ENCODE measurements at places on chromosomes 1 and 21. TPM values are rescaled to one million over a fixed set of nuclear protein-coding genes. Genes with fewer than 3 reads are reported as not detected.

- no peak overlapping the region for H3K27ac ChIP-seq
- H3K4me3 ChIP-seq: no peak overlapping the region
- H3K36me3 ChIP-seq: no peaks in the 10 kb centered on the region
Measured at GRCh38 chr1:69290291-69290690, 277.4 kb upstream of the LRRC7 start.

PKP1 gene
- total RNA-seq: 0.44 TPM

- peaks cover 28% of the 10 kb centered on the region for H3K27me3 ChIP-seq
- H3K27ac ChIP-seq: no peak overlapping the region
- H3K4me3 ChIP-seq: peak overlapping the region; percentile 84
- no peaks in the 10 kb centered on the region for H3K36me3 ChIP-seq
- peak; percentile 87 for DNase-seq
- no peaks in the 10 kb centered on the region for H3K4me1 ChIP-seq
Measured at GRCh38 chr1:107964336-107965109, 457 bp downstream of the VAV3 start.

GRCh38 chr1:162133566-162133965 is 64.1 kb downstream of the NOS1AP start:
- peaks cover 23% of the 10 kb centered on the region for H3K4me1 ChIP-seq
- peaks cover 6% of the 10 kb centered on the region for H3K27me3 ChIP-seq
- no peak overlapping the region for H3K4me3 ChIP-seq
- no peak overlapping the region for H3K27ac ChIP-seq
- no peaks in the 10 kb centered on the region for H3K36me3 ChIP-seq

FCRLA gene
- total RNA-seq: not detected

GRCh38 chr1:246632281-246633168 is 66.3 kb downstream of the CNST start:
- H3K4me1 ChIP-seq: no peaks in the 10 kb centered on the region
- H3K36me3 ChIP-seq: peaks cover 13% of the 10 kb centered on the region
- H3K4me3 ChIP-seq: no peak overlapping the region
- no peaks in the 10 kb centered on the region for H3K27me3 ChIP-seq

- H3K4me1 ChIP-seq: no peaks in the 10 kb centered on the region
- H3K36me3 ChIP-seq: no peaks in the 10 kb centered on the region
- no peaks in the 10 kb centered on the region for H3K27me3 ChIP-seq
- no peak overlapping the region for H3K4me3 ChIP-seq
- no peak for DNase-seq
Measured at GRCh38 chr1:5338466-5338865, 653.8 kb downstream of the NPHP4 start.

- H3K27me3 ChIP-seq: no peaks in the 10 kb centered on the region
- DNase-seq: no peak
- H3K27ac ChIP-seq: no peak overlapping the region
- no peak overlapping the region for H3K4me3 ChIP-seq
- H3K4me1 ChIP-seq: no peaks in the 10 kb centered on the region
Measured at GRCh38 chr1:20071416-20071815, 1.4 kb downstream of the PLA2G5 start.

DNA sequence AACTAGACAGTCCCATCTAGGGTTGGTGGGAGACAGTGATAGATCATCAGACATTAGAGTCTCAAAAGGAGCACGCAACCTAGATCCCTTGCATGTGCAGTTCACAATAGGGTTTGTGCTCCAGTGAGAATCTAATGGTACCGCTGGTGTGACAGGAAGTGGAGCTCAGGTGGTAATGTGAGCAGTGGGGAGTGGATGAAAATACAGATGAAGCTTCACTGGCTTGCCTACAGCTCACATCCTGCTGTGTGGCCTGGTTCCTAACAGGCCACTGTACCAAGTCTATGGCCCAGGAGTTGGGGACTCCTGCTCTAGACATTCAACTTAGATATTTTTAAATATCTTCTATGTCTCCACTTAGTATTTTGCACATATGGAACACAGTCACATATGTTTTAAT is 231.1 kb upstream of the NRIP1 start:
- no peaks in the 10 kb centered on the region for H3K36me3 ChIP-seq
- H3K27ac ChIP-seq: no peak overlapping the region
- peaks cover 10% of the 10 kb centered on the region for H3K4me1 ChIP-seq

GRCh38 chr1:10721381-10722321 is 74.8 kb downstream of the CASZ1 start:
- no peaks in the 10 kb centered on the region for H3K36me3 ChIP-seq
- peak; percentile 77 for DNase-seq
- H3K4me3 ChIP-seq: no peak overlapping the region
- H3K27ac ChIP-seq: no peak overlapping the region

DNA sequence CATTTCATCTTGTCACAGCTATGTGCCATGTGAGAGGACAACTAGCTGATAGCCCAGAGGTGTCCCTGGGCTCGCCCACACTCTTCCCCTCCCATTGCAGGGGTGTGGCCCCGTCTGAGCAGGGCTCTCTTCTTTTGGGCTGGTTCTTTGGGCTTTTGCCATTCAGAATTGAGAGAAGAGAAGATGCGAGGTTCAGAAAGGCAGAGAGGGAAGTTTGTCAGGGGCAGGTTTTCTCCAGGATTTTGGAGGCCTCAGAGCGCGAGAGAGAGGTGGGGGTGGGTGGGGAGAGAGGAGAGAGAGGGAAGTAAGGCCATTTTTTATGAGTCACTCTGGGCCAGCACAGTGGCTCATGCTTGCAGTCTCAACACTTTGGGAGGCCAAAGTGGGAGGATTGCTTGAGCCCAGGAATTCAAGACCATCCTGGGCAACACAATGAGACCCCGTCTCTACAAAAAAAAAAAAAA is 5.2 kb downstream of the IFI6 start:
- no peaks in the 10 kb centered on the region for H3K36me3 ChIP-seq
- H3K4me3 ChIP-seq: no peak overlapping the region
- peaks cover 10% of the 10 kb centered on the region for H3K27me3 ChIP-seq
- DNase-seq: no peak
- H3K27ac ChIP-seq: no peak overlapping the region

DNA sequence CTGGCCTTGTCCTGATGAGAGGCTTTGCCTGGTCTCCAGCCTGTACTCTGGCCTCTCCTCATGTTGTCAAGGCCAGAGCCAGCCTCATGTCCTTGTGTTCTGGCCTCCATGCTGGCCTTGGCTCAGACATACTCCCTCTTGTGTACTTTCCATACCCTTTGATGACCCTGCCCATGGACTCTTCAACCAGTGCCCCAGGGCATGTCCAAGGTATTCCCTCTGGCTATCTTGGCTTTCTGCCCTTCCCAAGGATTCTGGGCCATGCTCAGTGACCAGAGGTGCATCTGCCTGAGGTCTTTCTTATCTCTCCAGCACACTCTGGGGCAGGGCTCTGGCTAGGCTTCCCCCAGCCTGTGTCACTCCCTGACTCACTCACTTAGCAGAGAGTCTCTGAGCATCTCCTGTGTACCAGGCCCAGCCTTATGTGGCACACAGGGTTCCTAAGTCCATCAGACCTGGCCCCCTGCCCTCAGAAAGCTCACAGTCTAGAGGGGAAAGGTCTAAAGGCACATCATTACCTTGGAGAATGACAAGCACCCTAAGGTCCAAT is 141.4 kb upstream of the GRIK3 start:
- no peak overlapping the region for H3K27ac ChIP-seq
- H3K27me3 ChIP-seq: no peaks in the 10 kb centered on the region
- H3K4me3 ChIP-seq: no peak overlapping the region
- DNase-seq: no peak
- peaks cover 12% of the 10 kb centered on the region for H3K4me1 ChIP-seq

GRCh38 chr21:44579833-44580144 is 615 bp downstream of the KRTAP10-5 start:
- H3K4me3 ChIP-seq: no peak overlapping the region
- no peak for DNase-seq
- no peaks in the 10 kb centered on the region for H3K27me3 ChIP-seq
- H3K36me3 ChIP-seq: no peaks in the 10 kb centered on the region
- H3K4me1 ChIP-seq: no peaks in the 10 kb centered on the region

DNA sequence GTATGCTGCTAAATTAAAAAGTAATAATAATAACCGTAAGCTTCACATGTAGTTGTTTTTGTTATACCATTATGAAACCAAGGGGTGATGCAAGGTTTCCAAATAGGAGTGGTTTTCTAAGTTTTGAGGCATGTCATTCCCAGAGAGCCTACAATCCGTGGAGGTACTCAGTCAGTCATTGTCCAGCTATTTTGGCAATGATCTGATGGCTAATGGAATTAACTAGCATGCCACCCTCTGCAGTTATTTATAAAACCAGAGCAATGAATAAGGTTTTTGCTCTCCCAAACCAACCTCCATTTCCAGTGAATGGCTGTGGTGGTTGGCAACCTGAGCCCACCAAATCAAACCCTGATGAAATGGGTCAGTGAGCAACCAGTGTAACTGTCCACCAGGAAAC is 106.4 kb downstream of the TBX15 start:
- no peak for DNase-seq
- H3K27ac ChIP-seq: no peak overlapping the region
- no peak overlapping the region for H3K4me3 ChIP-seq
- H3K36me3 ChIP-seq: no peaks in the 10 kb centered on the region
- H3K4me1 ChIP-seq: no peaks in the 10 kb centered on the region
- no peaks in the 10 kb centered on the region for H3K27me3 ChIP-seq

GRCh38 chr21:43281661-43282357 is 113.0 kb downstream of the CRYAA start:
- H3K4me1 ChIP-seq: no peaks in the 10 kb centered on the region
- no peaks in the 10 kb centered on the region for H3K36me3 ChIP-seq
- no peaks in the 10 kb centered on the region for H3K27me3 ChIP-seq
- peak; percentile 66 for DNase-seq
- no peak overlapping the region for H3K27ac ChIP-seq
- H3K4me3 ChIP-seq: no peak overlapping the region

MROH9 gene
- not detected for total RNA-seq

DNA sequence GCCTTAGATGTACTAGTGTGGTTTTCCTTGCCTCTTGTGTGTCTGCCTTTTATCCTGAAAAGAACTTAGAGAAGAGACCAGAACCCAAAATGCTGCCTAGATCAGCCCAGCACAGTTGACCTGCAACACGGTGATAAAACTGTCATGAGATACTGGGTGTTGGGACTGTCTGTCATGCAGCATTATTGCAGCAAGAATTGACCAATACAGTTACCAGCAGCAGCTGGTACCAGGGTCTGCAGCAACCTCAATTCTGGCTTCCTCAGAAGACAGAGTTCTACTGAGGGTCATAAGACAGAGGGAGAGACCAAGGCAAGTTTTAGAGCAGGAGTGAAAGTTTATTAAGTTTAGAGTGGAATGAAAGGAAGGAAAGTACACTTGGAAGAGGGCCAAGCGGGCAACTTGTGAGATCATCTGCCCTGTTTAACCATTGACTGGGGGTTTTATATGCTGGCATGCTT is 182.0 kb downstream of the DYRK1A start:
- H3K4me1 ChIP-seq: no peaks in the 10 kb centered on the region
- no peaks in the 10 kb centered on the region for H3K36me3 ChIP-seq
- peak; percentile 24 for DNase-seq
- H3K27me3 ChIP-seq: no peaks in the 10 kb centered on the region

GRCh38 chr1:109659145-109659544 is 3.2 kb downstream of the GSTM4 start:
- no peak overlapping the region for H3K27ac ChIP-seq
- no peaks in the 10 kb centered on the region for H3K4me1 ChIP-seq
- H3K36me3 ChIP-seq: no peaks in the 10 kb centered on the region
- H3K27me3 ChIP-seq: peaks cover 9% of the 10 kb centered on the region
- no peak for DNase-seq

GRCh38 chr1:84090447-84091245 is 53.4 kb upstream of the PRKACB start:
- no peak for DNase-seq
- H3K27me3 ChIP-seq: no peaks in the 10 kb centered on the region
- H3K4me1 ChIP-seq: no peaks in the 10 kb centered on the region
- H3K27ac ChIP-seq: no peak overlapping the region
- no peak overlapping the region for H3K4me3 ChIP-seq

DNA sequence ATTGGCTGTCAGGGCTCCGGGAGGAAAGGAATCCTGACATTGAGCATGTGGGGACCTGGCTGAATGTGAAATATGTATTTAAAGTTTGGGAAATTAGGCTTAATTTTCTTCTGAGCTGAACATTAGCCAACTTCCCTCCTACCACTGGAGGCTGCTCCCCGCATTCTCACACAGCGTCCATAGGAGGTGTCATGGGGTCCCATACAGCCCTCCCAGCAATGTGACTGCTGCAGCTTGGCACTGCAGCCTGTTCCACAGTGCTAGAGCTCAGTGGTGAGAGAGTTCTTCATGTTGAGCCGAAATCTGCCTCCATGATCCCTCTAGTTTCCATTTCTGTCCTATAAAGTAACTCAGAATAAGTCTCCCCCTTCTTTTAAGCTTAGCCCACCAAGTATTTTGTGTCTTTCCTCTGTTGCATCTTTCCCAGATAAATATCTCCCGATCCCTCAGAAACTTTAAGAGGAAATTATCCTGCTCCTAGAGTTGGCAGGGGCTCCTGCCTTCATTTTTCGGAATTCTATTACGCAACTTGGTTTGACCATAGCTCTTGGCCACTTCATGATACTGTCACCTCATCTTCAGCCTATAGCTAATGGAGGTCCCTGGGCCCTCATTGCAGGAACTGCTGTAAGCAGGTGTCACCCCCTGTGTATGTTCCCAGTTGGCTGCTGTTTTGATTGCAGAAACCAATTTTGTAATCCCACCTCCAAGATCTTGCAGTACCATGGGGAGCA is 2.0 kb downstream of the FCRL6 start:
- H3K36me3 ChIP-seq: no peaks in the 10 kb centered on the region
- H3K27me3 ChIP-seq: peaks cover 28% of the 10 kb centered on the region
- H3K4me1 ChIP-seq: no peaks in the 10 kb centered on the region
- H3K27ac ChIP-seq: no peak overlapping the region
- H3K4me3 ChIP-seq: no peak overlapping the region

BMP8A gene
- total RNA-seq: 0.66 TPM

DNA sequence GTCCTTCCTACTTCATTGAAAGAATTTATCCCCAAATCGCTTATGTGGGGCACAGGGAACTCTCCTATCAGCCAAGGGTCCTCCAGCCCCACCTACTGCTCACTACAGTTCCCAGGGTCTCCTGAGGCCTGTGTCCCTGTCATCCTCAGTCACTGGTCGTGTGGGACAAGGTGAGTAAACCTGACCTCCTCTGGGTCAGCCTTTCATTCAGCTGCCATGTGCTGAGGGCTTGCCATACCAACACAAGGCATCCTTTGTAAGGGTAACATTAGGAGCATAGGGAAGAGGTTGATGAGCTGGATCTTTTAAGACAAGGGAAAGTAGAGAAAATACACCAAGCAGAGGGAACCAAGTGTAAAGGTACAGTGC is 11.2 kb upstream of the SNAPIN start:
- no peaks in the 10 kb centered on the region for H3K27me3 ChIP-seq
- peaks cover 13% of the 10 kb centered on the region for H3K4me1 ChIP-seq
- no peak overlapping the region for H3K27ac ChIP-seq
- peak; percentile 66 for DNase-seq
- H3K36me3 ChIP-seq: peaks cover 46% of the 10 kb centered on the region

- no peaks in the 10 kb centered on the region for H3K4me1 ChIP-seq
- H3K4me3 ChIP-seq: no peak overlapping the region
- DNase-seq: no peak
- H3K36me3 ChIP-seq: no peaks in the 10 kb centered on the region
- H3K27me3 ChIP-seq: no peaks in the 10 kb centered on the region
Measured at GRCh38 chr1:243731301-243731891, 118.6 kb downstream of the AKT3 start.

OR10K2 gene
- not detected for total RNA-seq

GRCh38 chr1:99755664-99756063 is 10.8 kb downstream of the FRRS1 start:
- no peak overlapping the region for H3K27ac ChIP-seq
- no peaks in the 10 kb centered on the region for H3K27me3 ChIP-seq
- no peak overlapping the region for H3K4me3 ChIP-seq
- peaks cover 9% of the 10 kb centered on the region for H3K4me1 ChIP-seq
- peaks cover 12% of the 10 kb centered on the region for H3K36me3 ChIP-seq

- no peaks in the 10 kb centered on the region for H3K27me3 ChIP-seq
- H3K4me3 ChIP-seq: no peak overlapping the region
- no peak overlapping the region for H3K27ac ChIP-seq
- H3K4me1 ChIP-seq: no peaks in the 10 kb centered on the region
- no peak for DNase-seq
Measured at GRCh38 chr1:97806996-97807520, 113.8 kb downstream of the DPYD start.
